ENCODE measurements at places on chromosomes 16 and 17.

DNA sequence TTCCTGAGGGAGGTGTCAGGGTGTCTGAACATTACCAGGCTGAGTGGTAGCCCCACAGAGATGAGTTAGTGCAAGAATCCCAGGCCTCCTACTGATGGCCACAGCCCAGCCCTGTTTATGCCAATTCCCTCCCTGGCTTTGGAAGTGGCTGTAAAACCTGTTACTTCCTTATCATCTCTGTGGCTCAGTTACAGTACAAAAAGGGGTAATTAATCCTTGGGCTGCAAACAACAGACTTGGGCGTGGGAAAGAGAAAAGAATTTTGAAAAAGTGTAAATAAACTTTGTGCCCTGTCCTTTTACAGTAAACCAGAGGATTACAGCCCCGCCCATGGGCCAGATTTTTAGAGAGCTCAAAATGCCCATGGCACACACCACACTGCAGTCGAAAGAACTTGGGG is 73.1 kb upstream of the AXIN2 start:
- DNase-seq, result no peak

DNA sequence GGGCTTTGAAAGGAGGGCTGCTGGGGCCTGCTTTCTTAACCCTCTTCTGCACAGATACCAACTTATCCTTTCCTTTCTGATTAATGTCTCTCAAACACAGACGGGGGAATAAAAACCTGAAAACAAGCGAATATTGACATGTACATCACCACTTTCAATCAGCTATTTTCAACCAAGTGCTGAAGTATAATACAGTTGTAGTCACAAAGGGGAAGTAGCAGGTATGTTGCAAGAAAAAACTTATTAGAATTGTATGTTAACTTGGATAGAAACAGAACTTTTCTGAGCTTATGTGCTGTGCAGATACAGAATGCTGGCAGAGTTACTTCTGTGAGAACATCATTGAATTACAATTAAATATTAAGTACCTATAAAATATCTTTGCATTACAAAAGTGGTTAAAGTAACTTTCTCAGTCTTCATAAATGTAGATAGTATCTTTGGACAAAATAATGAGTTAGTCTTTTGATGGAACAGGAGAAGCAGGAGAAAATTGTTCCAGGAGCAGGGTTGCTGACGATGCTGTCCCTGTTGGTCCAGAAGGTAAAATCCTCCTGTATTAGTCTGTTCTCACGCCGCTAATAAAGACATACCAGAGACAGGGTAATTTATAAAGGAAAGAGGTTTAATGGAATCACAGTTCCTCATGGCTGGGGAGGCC is 59.5 kb downstream of the RPTOR start:
- no peak for DNase-seq

GRCh38 chr17:9484789-9485188 is 90.8 kb downstream of the STX8 start:
- DNase-seq, result no peak

DNA sequence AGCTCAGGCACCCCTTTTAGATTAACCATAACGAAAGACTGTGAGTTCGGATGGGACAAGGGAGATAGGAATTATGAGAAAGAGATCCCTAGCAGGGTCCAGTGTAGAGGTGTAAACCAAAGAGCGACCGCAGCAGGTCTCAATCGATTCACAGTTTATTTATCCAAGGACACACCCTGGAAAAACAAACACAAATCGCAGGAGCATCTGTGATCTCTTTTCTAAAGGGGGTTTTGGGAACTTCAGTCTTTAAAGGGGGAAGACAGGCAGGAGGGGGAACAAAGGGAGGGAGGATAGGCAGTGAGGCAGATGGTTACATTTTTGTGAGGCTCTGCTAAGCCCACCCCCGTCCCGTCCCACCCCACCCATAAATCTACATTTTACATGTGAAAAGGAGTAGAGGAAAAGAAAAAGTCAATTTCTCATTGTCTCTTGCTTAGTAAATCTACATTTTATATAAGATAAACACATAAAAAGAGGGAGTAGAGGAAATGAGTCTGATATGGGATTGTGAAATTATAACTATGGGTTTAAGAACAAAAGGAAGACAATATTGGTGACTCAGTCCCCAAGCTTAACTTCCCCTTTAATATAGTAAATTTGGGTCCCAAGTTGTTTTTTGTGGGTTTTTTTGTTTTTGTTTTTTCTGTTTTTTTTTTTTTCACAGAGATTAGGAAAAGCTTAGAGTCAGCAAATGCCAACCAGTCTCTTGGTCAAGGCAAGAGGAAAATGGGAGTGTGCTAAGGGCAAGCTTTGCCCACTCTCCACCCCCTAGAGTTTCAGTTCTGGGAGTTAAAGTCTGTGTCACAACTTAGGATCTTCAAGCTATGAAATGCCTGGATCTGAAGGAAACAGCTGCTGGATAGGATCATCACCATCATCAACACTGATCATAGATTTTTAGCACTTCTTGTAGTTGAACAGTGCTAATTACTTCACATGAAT is 160.9 kb upstream of the CDH5 start:
- no peak for DNase-seq

- peak; percentile 68 for DNase-seq
Measured at GRCh38 chr17:79065105-79065670, 9.4 kb upstream of the ENGASE start.

DNA sequence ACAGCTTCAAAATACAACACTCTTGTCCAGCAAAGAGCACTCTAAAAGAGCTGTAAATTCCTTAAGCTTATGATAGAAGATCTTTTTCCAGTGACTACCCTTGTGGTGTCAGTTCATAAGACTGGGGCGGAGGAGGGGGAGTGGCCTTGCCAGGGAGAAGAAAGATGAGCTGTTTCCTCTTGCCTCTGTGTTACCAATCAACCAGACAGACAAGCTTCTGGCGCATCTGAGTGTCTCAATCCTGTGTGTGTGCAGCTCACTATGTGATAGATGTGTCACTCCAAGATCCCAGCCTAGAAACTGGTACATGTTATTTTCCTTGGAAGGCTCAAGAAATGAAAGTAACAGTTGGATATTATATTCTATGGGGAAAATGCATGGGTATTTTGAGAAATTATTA is 167.4 kb upstream of the CACNG3 start:
- DNase-seq, result no peak

DNA sequence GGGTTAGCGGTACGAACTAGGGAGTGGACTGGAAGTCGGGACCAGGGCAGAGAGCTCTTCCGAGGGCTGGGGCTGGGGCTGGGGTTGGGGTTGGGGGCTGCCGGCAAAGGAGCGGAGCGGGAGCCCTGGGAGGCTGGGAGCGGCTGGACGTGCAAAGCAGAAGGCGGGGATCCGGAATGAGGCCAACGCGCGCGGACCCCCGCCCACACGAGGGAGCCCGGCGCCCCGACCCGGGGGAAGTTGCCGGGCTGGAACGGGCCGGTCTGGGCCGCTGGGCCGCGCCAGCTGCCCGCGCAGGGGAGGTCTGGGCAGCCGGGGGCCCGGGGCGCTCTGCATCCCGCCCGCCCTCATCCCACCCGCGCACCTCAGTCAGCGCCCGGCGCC is 323 bp downstream of the ST3GAL2 start:
- no peak for DNase-seq

DNA sequence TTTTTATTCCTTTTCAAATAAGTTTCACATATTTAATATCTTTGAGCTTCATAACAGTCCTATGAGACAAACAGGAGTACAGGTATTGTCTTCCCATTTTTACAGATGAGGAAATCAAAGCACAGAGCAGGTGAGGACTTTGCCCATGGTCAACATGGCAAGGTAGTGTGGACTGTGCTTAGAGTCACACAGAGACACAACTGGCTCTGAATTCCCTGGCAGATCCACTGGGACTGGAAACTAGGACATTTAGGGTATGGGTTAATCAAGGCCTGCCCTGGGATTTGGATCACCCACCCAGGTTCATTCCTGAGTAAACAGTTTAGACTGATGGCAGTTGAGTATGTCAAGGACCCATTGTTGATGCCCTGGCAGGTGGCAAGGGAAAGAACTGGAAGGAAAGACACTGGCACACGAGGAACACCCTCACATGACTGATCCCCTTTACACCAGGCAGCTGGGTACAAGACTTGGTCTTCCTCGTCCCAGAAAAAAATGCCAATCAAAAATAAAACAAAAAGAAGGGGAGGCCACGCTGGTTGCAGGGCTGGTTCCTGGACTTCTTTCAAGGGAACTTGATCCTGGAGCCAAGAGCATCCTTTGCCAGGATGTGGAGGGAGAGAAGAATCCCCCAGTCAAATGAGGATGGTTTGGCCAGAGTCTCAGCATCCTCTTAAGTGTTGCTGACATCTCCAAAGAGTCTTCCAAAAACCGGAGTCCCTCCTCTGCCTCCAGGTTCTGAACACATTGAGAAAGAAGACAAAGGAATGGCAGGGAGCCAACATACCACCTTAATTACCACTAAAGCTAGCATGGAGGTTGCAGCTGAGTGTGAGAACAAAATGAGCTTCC is 34.9 kb downstream of the CHD9 start:
- DNase-seq, result no peak

- DNase-seq, result no peak
Measured at GRCh38 chr16:27346819-27347218, 33.0 kb downstream of the IL4R start.

GRCh38 chr16:73998707-73999106 is 297.9 kb upstream of the PSMD7 start:
- DNase-seq, result no peak

DNA sequence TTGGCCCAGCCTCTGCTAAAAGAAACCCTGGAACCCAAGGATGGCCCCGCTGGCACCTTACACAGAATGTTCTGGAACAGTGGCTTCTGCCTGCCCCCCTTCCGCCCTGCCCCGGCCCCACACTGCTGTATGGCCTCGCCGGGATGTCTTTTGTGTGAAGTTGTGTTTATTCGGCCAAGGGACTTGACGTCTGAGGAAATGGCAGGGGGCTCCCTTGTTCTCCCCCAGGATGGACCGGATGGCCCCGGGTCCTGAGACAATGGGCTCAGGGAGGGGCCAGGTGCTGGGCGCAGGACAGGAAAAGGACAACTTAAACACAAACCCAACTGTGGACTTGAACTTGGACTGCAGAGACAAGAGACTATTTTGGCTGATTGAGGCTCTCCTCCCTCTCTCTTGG is 81.6 kb upstream of the GSE1 start:
- DNase-seq, result no peak

GRCh38 chr16:69555437-69555836 is 10.3 kb upstream of the NFAT5 start:
- DNase-seq, result no peak

DNA sequence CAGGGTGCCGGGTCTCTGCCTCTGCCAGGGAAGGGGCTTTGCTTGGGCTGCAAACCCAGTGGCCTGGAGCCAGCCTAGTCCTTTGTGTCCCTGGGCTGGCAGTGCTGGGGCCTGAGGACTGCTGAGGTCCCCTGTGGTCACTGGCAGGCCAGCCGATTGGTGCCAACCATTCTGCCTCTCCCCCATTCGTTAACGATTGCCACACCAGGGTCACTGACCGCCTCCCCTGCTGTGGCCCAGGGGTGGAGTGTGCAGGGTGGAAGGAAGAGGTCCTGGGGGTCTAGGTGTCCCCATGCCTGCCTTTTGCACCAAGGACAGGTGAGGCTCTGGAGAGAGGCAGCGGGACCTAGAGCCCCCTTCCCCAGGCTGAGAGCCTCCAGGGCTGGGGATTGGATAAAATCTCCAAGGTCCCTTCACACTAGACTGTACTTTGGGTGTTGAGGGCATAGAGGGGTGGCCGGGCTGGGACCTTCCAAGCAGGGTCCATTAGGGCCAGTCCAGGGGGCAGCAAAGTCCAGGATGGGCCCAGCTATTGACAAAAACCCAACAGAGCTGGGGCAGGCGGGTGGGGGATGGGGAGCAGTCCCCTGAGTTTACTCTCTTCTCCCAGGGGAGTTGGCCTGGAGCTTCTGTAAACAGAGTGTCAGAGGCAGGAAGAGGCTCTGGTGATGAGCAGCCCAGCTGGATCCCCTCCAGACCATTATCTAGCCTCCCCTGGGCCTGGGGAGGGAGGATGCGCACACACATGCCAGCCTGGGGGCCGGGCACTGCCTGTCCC is 1.1 kb downstream of the VASN start:
- DNase-seq, result no peak

GRCh38 chr17:50967795-50968194 is 101.6 kb upstream of the TOB1 start:
- no peak for DNase-seq

- DNase-seq, result no peak
Measured at GRCh38 chr17:74190154-74190553, 13.3 kb upstream of the RPL38 start.

DNA sequence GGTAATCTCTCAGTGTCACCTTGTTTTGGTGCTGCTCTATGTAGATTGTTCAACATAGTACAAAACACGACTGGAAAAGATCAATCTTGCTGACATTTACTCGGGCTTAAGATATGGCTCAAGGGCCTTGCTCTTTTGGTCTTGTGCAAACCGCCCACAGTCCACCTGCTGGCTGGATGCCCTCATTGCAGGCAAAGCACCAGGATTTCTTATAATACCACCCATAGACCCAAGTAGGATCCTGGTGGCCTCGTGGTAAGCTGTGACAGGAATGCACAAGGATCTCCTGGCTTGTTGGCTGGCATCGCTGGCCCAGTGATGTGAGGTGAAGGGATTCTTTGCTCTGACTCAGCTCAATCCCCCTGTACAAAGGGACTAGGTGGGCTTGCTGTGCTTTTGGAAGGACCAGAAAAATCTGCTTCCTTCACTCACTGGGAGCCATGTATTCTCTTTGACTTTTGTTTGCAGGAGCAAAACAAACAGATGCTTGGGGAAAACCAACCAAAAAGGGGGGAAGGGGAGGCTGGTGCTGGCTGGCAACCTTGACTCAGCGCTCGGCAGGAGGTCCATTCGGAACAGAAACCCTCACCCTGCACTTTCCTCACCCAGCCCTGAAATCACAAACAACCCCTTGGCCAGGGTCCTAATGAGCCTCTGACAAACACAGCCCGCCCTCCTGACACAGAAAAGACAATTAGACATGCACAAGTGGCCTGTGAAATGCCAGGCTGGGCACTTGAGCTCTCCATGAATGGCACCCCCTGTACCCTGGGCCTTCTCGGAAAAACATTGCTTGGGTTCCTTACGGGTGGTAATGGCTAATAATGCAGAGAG is 36.6 kb upstream of the MED9 start:
- DNase-seq, result peak; percentile 66

DNA sequence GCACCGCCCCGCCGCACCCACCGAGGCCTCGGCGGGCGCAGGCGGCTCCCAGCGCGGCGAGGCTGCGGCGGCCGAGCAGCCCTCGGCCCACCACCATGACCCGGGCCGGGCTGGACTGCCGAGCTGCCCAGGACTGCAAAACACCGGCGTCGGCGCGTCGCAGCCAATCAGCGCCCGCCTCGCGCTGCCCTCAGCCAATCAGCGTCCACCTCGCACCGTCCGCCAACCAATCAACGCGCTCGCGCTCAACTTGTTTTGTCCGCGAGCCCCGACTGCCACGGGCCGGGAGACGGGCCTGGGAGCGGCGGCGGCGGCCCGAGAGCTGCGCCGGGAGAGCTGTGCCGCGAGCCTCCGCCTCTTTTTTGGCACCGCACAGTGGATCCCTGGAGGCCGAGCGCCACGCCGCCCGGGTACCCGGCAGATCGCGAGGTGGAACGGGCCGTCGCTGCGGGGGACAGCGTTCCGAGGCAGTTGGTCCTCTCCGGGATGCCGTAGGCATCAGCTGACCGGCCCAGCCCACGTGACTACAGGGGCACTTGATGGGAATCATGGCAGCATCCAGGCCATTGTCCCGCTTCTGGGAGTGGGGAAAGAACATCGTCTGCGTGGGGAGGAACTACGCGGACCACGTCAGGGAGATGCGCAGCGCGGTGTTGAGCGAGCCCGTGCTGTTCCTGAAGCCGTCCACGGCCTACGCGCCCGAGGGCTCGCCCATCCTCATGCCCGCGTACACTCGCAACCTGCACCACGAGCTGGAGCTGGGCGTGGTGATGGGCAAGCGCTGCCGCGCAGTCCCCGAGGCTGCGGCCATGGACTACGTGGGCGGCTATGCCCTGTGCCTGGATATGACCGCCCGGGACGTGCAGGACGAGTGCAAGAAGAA is at the start of the genes FAHD1 and HAGH:
FAHD1 (plus strand) TSS at position 516 of the 883 bp plus-strand sequence; CDS start at position 549, 33 bp downstream.
HAGH (minus strand) TSS at position 135 of the 883 bp plus-strand sequence; CDS start at position 97, 38 bp downstream.
- peak; percentile 98 for DNase-seq

- no peak for DNase-seq
Measured at GRCh38 chr17:39525801-39526506, 64.7 kb downstream of the CDK12 start.

Measured in stimulated activated effector memory CD8-positive, alpha-beta T cell treated with anti-CD3 and anti-CD28 coated beads, Interleukin-12 subunit alpha, Interleukin-12 subunit beta, amount 100 ng/mL, for 72 hours (primary cell).